ENCODE measurements at places on chromosomes 12 and 14.

GRCh38 chr14:77607741-77608302 lies 8.6 kb downstream of the SPTLC2 start:
- no peak for DNase-seq

DNA sequence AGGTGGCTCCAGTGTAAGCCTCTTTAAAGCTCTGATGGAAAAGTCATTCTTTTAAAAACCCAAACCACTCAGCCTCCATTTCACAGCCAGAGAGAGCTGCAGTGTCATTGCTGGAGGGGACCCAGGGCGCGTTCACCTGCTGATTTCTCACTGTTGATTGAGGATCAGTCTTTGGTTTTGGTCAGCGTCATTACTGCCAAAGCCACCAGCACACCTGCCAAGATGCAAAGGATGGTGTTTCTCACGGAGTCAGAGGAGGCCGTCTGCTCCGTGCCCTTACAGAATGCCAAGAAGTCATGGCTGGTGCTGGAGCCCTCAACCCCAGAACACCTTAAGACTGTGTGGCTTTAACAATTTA lies 32.8 kb upstream of the BATF start:
- DNase-seq = no peak

- no peak for DNase-seq
These were observed 18.5 kb downstream of the GAS2L3 start for GRCh38 chr12:100591979-100592378.

DNA sequence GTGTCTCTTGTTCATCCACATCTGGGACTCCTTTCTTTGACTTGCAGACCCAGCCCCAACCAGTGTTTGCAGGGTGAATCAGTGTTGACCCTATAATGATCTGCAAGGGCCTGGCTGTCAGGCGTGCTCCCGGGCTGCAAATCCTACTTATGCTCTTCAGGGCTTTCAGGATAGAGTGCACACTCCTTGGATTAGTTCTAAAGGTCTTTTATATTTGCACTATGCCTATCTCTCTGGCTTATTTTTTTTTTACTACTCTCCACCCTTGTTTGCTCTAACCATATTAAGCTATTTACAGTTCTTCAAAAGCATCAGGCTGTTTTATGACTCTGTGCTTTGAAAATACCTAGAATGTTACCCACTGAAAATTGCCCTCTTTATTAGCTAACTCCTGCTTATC lies 4.3 kb upstream of the PRICKLE1 start:
- DNase-seq = no peak

Measured in SJSA1 (cell line).